ENCODE measurements at places on chromosomes 1 and 21. TPM values are rescaled to one million over a fixed set of nuclear protein-coding genes. Genes with fewer than 3 reads are reported as not detected.
A peak's percentile ranks its signal among the peaks of the same experiment; 100 is the strongest.

The LCE1A gene
- not detected for total RNA-seq

The IVL gene
- total RNA-seq: not detected

The NBPF26 gene
- total RNA-seq: 15.9 TPM

The DSCAM gene
- total RNA-seq: not detected

The IQGAP3 gene
- total RNA-seq: 13.5 TPM

The KRTAP24-1 gene
- not detected for total RNA-seq

The LRRC38 gene
- total RNA-seq: not detected

The FCGR2B gene
- 0.25 TPM for total RNA-seq

The FCRLB gene
- total RNA-seq: 0.76 TPM

DNA sequence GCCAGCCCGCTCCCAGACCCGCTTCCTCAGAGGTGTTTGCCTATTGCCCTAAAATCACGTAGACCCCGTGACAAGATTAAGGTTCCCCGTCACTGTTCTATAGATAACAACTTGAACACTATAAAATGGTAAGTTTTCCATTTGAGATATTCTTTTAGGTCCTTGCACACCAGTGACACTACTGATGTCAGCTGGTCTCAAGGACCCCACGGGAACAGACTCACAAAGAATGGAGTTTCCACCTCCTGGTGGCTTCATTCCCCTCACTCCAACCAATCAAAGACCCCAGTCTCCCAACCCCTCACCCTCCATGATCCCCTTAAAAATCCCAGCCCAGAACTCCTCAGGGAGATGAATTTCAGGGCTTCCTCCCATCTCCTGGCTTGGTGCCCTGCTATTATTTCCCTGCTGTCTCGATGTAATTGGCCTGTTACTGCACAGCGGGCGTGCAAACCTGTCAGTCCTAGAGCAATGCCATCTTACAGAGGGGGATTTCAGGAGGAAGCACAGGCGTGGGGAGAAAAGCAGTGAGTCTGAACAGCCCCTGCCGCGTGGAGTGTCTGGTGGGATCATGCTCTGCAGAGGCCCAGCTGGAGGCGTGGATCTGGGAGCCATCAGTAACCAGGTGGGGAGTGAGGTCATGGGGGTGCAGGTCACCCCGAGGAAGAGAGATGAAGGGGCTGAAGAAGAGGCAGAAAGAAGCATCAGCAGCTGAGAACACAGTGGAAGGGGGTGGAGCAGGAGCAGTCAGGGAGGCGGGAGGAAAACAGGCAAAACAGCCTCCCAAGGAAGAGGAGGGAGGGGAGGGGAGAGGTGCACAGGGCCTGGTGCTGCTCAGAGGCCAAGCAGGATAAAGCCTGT, 35.1 kb upstream of the LBR start:
- peaks cover 28% of the 10 kb centered on the region for H3K4me1 ChIP-seq
- no peaks in the 10 kb centered on the region for H3K27me3 ChIP-seq
- H3K4me3 ChIP-seq: no peak overlapping the region
- no peaks in the 10 kb centered on the region for H3K36me3 ChIP-seq
- H3K27ac ChIP-seq: no peak overlapping the region

DNA sequence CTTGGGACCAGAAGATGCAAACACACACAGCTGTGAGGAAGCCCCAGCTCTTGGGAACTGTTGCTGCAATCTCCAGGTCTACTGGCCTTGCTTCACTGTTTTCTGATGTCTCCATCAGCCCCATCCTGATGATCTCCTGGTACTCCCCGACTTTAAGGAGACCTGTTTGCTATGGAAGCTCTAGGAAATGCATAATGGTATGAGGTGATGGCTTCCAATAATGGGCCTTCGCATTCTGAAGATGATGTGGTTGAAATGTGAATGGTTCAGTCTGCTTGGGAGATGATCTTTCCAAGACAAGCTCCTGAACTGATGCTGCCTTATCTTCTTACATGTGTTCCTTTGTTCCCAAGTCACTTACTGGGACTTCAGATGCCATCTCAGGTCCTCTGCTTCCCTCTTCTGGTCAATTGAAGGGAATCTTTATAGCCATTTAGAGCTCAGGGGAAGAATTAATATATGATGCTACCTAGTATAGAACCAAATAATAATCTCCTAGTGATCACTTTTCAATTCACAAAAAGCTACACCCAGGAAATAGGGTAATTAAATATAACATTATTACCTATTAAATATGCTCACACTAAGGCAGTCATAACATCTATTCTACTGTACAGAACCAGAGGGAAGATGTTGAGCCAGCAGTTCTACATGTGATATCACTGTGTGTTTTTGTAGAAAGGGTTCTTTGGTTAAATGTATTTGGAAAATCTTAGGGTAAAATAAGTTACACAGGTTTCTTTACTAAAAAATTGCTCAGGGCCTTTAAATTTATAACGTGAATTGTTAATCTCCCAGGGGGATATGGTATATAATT, 73.9 kb upstream of the VTCN1 start:
- H3K4me1 ChIP-seq: no peaks in the 10 kb centered on the region
- no peak overlapping the region for H3K4me3 ChIP-seq
- no peaks in the 10 kb centered on the region for H3K27me3 ChIP-seq
- no peak for DNase-seq

DNA sequence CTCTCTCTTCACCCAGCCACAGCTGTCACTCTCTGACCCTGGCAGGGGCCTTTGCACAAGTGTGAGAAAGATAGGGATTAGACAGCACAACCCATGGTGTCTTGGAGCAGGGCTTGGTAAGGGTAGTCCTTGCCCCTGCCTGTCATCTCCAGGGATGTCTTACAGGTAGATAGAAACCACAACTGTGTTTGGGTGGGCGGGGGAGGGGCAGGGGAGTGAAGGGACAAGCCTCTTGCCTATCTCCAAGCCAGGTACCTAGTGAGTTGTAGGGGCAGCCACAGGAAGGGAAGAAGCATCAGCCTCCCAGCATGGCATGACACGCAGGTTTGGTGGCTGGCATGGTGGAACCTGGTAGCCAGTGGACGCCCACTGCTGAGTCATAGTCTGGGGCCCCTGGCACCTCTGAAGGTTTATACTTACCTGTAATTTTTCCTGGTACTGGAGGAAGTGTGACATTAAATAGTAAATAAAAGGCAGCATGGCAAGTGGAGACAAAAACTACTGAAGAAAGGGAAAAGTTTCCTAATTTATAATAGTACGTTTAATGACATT, 97.5 kb downstream of the CLEC20A start:
- no peak for DNase-seq
- H3K27me3 ChIP-seq: peaks cover 3% of the 10 kb centered on the region
- H3K4me1 ChIP-seq: peaks cover 2% of the 10 kb centered on the region
- no peaks in the 10 kb centered on the region for H3K36me3 ChIP-seq
- H3K4me3 ChIP-seq: no peak overlapping the region

DNA sequence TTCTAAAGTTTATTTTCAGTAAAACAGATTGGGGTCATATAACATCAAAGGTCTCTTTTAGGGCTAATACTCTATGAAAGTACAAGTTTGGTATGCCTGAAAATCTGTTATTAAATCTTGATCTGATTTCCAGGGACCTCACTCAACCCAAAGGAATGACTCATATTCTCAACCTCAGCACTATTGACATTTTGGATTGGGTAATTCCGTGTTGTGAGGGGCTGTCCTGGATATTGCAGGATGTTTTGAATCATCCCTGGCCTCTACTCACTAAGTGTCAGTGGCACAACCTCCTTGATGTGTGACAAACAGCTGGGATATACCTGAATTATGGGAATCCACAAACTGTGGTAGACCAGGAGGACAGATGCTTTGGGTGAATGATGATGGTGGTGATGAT, 51.5 kb upstream of the CYP2J2 start:
- H3K27ac ChIP-seq: no peak overlapping the region
- peaks cover 2% of the 10 kb centered on the region for H3K4me1 ChIP-seq
- DNase-seq: no peak
- no peaks in the 10 kb centered on the region for H3K36me3 ChIP-seq
- peaks cover 9% of the 10 kb centered on the region for H3K27me3 ChIP-seq

DNA sequence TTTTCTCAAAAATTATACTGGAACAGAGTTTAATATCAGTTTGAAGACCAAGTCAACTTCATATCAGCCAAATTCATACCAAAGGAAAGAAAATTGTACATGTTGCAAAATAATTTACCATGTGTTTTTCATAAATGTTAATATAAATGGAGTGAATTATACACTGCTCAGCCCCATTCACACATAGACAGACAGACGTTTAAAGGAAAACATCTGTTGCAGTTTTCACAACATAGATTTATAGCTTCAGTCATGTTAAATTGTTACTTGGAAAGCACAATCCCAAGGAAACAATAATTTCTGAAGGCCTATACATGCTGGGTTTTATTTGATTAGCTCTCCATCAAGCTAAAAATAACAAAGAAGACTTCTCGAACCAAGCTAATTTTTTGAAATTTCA, 27.8 kb upstream of the HYI start:
- DNase-seq: no peak
- no peak overlapping the region for H3K4me3 ChIP-seq
- H3K27me3 ChIP-seq: peaks cover 11% of the 10 kb centered on the region
- H3K4me1 ChIP-seq: no peaks in the 10 kb centered on the region

- H3K27me3 ChIP-seq: peaks cover 5% of the 10 kb centered on the region
- no peak for DNase-seq
- peak overlapping the region; percentile 32 for H3K27ac ChIP-seq
- no peaks in the 10 kb centered on the region for H3K36me3 ChIP-seq
- peaks cover 4% of the 10 kb centered on the region for H3K4me1 ChIP-seq
Observed at GRCh38 chr1:50266509-50266908, 156.7 kb downstream of the DMRTA2 start.

- H3K27me3 ChIP-seq: peaks cover 10% of the 10 kb centered on the region
- peaks cover 11% of the 10 kb centered on the region for H3K4me1 ChIP-seq
- no peak for DNase-seq
- H3K36me3 ChIP-seq: no peaks in the 10 kb centered on the region
- H3K4me3 ChIP-seq: no peak overlapping the region
Observed at GRCh38 chr1:165481820-165482532, 37.0 kb upstream of the RXRG start.

DNA sequence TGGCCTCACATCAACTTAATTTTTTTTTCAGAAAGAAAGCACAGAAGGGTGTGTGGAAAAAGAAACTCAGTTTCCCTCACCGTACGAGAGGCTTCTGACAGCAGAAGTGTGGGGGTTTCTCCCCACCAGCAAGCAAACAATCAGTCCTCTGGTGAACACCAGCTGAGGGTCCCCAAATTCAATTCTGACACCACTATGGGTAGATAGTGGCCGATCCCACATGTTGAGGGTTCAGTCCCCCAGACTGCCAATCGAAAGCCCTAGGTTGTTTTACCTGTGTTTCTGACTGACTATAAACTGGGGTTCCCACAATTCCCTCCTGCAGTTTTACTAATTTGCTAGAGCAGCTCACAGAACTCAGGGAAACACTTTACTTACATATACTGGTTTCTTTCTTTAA, 2.1 kb downstream of the IFI6 start:
- H3K36me3 ChIP-seq: peaks cover 8% of the 10 kb centered on the region
- H3K4me1 ChIP-seq: peaks cover 37% of the 10 kb centered on the region
- no peak overlapping the region for H3K27ac ChIP-seq
- H3K27me3 ChIP-seq: no peaks in the 10 kb centered on the region
- no peak for DNase-seq

- H3K27ac ChIP-seq: no peak within 1 kb of the TSS
- H3K27me3 ChIP-seq: peaks cover 4% of the 10 kb centered on the region
- H3K4me3 ChIP-seq: peak within 1 kb of the TSS; percentile 78
- peaks cover 21% of the 10 kb centered on the region for H3K4me1 ChIP-seq
- H3K36me3 ChIP-seq: no peaks in the 10 kb centered on the region
Observed at GRCh38 chr21:42653231-42654061, at the start of gene PDE9A. Gene PDE9A, plus strand, starts transcription at chr21:42653621. Its CDS starts 194 bp downstream, at chr21:42653815.

DNA sequence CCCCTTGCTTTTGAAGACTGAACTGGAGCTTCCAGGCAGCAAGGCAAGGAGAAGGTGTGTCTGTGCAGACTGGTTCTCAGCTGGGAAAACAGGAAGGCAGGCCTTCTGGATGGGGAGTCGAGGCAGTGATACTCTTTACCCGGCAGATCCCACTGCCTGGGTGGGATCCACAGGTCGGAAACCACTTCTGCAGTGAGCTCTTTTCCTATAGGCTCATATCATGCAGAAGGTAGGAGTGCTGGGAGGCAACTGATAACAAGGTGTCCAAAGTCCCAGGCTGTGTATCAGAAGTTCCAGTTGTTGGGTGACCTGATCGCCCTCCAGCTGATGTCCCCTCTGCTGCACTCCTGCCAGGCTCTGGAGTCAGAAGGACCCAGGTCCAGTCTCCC, 17.1 kb downstream of the ACOT11 start:
- H3K4me3 ChIP-seq: no peak overlapping the region
- H3K27me3 ChIP-seq: no peaks in the 10 kb centered on the region
- no peaks in the 10 kb centered on the region for H3K36me3 ChIP-seq
- no peak overlapping the region for H3K27ac ChIP-seq

DNA sequence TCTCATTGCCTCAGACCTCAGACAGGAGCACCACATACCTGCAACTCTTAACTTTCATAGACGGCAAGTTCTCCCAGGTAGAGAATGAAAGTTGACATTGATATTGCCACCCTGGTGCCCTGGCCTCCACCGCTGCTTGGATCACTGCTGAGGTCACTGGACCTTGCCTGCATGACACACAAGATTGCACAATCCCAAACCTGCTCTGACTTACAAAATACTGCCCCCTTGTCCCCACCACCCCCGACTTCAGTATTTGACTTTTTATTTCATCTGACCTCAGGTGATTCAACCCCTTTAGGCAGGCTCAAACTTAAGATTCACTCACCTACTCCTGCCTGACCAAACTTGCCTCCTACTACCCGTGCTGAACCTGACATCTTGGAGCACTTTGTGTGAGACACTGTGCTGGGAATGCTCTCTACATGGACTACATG, 43.1 kb upstream of the S1PR1 start:
- no peak overlapping the region for H3K27ac ChIP-seq
- no peaks in the 10 kb centered on the region for H3K27me3 ChIP-seq
- DNase-seq: no peak
- no peak overlapping the region for H3K4me3 ChIP-seq
- H3K36me3 ChIP-seq: peaks cover 1% of the 10 kb centered on the region

DNA sequence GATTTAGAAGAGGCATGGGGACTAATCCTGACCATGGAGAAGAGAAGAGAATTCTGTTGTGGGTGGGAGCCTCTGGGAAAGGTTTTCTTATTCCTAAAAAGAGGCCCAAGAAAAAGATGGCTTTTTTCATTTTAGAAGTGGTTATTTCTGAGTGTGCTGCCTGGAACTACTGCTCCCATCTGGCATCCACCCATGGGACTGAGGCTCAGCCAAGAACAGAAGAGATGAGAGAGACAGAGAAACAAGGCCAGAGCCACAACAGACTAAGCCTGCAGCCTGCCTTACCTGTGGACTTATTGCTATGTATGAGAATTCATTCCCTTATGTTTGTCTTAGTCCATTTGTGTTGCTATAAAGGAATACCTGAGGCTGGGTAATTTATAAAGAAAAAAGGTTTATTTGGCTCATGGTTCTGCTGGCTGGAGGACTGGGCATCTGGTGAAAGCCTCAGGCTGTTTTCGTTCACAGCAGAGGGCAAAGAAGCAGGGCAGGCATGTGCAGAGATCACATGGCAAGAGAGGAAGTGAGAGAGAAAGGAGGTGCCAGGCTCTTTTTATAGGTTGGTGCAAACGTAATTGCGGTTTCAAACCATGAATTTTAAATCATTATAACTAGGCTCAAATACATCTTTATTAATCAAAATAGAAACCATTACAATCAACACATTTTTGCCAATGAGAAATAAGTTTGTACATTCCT, 57.5 kb upstream of the PRDM2 start:
- H3K36me3 ChIP-seq: peaks cover 5% of the 10 kb centered on the region
- peaks cover 8% of the 10 kb centered on the region for H3K27me3 ChIP-seq
- no peaks in the 10 kb centered on the region for H3K4me1 ChIP-seq
- no peak for DNase-seq

- no peaks in the 10 kb centered on the region for H3K27me3 ChIP-seq
- no peak overlapping the region for H3K4me3 ChIP-seq
- H3K36me3 ChIP-seq: no peaks in the 10 kb centered on the region
Observed at GRCh38 chr1:218705911-218706893, 361.1 kb downstream of the TGFB2 start.
